Testis (tissue), 5 donors: ENCODE measurements at places on chromosomes 5 and 9.

- H3K27me3 ChIP-seq = no peaks in the 10 kb centered on the region
- H3K4me3 ChIP-seq = no peak overlapping the region
- no peak for DNase-seq
- no peaks in the 10 kb centered on the region for H3K4me1 ChIP-seq
- H3K36me3 ChIP-seq = no peaks in the 10 kb centered on the region
These were observed 8.9 kb upstream of the AIF1L start for GRCh38 chr9:131087354-131087893.

DNA sequence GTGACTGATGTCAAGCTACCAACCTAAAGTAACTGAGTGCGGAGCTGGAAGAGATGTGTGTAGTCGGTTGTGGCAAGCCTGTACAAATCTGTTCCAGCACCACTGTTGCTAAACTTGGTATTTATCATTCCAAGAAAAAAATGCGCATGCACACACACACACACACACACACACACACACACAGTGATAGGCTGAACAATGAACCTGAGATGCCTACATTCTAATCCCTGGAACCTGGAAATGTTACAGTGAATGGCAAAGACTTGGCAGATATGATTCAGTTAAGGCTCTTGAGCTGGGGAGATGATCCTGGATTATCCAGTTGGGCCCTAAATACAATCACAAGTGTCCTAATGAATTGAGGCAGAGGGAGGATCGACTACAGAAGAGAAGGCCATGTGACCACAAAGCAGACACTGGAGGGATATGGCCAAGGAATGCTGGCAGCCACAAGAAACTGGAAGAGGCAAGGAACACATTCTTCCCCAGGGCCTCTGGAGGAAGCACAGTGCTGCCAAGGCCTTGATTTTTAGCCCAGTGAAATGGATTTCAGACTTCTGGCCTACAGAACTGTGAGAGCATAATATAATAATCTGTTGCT is 49.7 kb upstream of the LHFPL2 start:
- no peak overlapping the region for H3K4me3 ChIP-seq
- H3K27me3 ChIP-seq = no peaks in the 10 kb centered on the region
- peak; percentile 31 for DNase-seq
- H3K36me3 ChIP-seq = no peaks in the 10 kb centered on the region

GRCh38 chr9:99052815-99053715 is 51.8 kb upstream of the TGFBR1 start:
- H3K36me3 ChIP-seq = no peaks in the 10 kb centered on the region
- H3K4me3 ChIP-seq = no peak overlapping the region
- no peak overlapping the region for H3K27ac ChIP-seq
- no peak for DNase-seq

- no peak overlapping the region for H3K27ac ChIP-seq
- DNase-seq = no peak
- H3K4me1 ChIP-seq = no peaks in the 10 kb centered on the region
- H3K36me3 ChIP-seq = no peaks in the 10 kb centered on the region
- H3K27me3 ChIP-seq = no peaks in the 10 kb centered on the region
These were observed 18.6 kb downstream of the BAAT start for GRCh38 chr9:101366038-101366756.

- H3K36me3 ChIP-seq = no peaks in the 10 kb centered on the region
- H3K4me1 ChIP-seq = no peaks in the 10 kb centered on the region
- no peaks in the 10 kb centered on the region for H3K27me3 ChIP-seq
- H3K27ac ChIP-seq = no peak overlapping the region
These were observed 31.5 kb upstream of the FREM1 start for GRCh38 chr9:14941501-14942405.

DNA sequence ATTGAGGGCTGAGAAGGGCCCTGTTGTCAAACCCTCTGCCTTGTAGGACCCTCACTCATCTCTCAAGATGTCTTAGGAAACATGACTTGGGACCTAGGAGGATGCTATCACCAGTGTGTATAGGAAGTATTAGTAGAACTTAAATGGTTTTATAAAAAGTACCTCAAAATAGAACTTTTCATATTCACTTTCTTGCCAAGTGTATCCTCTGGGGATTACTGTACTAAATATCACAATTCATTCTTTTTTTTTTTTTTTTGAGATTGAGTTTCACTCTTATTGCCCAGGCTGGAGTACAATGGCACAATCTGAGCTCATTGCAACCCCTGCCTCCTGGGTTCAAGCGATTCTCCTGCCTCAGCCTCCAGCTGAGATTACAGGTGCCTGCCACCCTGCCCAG is 56.2 kb downstream of the ARHGEF28 start:
- H3K4me1 ChIP-seq = peaks cover 3% of the 10 kb centered on the region
- H3K36me3 ChIP-seq = no peaks in the 10 kb centered on the region
- H3K27ac ChIP-seq = no peak overlapping the region
- DNase-seq = no peak

DNA sequence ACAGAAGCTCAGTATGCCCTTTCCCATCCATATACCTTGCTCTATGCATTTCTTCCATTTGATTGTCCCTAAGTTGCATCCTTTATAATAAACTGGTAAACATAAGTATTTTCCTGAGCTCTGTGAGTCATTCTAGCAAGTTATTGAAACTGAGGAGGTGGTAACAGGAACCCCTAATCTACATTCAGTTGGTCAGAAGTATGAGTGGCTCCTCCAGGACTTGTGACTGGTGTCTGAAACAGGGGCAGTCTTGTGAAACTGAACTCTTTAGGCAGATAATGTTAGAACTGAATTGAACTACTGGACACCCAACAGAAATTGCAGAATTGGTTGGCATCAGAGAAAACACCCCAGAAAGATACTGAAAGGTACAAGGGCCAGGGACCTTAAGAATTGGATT is 133.1 kb upstream of the POU5F2 start:
- H3K4me1 ChIP-seq = no peaks in the 10 kb centered on the region
- H3K27me3 ChIP-seq = no peaks in the 10 kb centered on the region
- no peak overlapping the region for H3K4me3 ChIP-seq
- DNase-seq = no peak

DNA sequence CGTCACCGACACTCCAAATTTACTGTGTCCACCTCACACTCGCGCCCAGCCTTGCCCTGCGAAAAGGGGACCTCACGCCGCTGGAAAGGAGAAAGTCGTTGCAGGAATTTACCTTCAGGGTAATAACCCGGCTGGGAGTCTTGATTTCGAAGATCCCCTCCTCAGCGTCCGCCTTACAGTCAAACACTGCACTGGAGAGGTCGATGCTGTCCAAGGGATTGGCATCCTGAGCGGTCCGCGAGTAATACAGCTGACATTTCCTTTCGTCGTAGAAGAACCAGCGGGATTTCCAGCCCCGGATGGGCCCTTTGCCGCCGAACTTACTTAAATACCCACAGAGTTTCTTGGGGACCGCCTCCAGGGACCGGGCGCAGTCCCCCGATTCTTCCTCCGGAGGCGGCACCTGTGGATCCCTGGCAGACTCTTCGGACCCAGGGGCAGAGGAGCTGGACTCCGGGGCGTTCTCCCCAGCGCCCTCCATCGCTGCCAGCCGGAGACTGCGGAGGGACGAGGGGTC is 330 bp downstream of the TBC1D2 start:
- H3K4me3 ChIP-seq = peak overlapping the region; percentile 91
- peak overlapping the region; percentile 96 for H3K27ac ChIP-seq
- peaks cover 4% of the 10 kb centered on the region for H3K4me1 ChIP-seq
- DNase-seq = peak; percentile 37
- H3K36me3 ChIP-seq = no peaks in the 10 kb centered on the region
- no peaks in the 10 kb centered on the region for H3K27me3 ChIP-seq

DNA sequence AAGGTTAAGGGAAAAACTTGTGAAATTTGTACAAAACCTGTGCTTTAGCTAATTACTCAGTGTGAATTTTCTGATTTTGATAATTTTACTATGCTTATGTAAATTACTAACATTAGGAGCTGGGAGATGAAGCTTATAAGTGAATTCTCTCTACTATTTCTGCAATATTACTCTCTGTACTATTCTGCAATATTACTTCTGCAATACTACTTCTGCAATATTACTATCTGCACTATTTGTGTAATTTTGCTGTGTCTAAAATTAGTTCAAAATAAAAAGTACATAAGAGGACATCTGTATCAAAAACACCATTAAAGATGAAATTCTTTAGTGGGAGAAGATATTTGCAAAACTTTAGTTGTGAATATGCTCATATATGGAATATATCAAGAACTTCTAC is 62.9 kb downstream of the C9 start:
- H3K4me3 ChIP-seq = no peak overlapping the region
- no peaks in the 10 kb centered on the region for H3K27me3 ChIP-seq
- H3K27ac ChIP-seq = no peak overlapping the region
- no peak for DNase-seq

- no peaks in the 10 kb centered on the region for H3K4me1 ChIP-seq
- H3K27me3 ChIP-seq = no peaks in the 10 kb centered on the region
- no peak overlapping the region for H3K27ac ChIP-seq
- H3K36me3 ChIP-seq = no peaks in the 10 kb centered on the region
- H3K4me3 ChIP-seq = no peak overlapping the region
These were observed 21.5 kb downstream of the SMIM23 start for GRCh38 chr5:171806976-171807747.

DNA sequence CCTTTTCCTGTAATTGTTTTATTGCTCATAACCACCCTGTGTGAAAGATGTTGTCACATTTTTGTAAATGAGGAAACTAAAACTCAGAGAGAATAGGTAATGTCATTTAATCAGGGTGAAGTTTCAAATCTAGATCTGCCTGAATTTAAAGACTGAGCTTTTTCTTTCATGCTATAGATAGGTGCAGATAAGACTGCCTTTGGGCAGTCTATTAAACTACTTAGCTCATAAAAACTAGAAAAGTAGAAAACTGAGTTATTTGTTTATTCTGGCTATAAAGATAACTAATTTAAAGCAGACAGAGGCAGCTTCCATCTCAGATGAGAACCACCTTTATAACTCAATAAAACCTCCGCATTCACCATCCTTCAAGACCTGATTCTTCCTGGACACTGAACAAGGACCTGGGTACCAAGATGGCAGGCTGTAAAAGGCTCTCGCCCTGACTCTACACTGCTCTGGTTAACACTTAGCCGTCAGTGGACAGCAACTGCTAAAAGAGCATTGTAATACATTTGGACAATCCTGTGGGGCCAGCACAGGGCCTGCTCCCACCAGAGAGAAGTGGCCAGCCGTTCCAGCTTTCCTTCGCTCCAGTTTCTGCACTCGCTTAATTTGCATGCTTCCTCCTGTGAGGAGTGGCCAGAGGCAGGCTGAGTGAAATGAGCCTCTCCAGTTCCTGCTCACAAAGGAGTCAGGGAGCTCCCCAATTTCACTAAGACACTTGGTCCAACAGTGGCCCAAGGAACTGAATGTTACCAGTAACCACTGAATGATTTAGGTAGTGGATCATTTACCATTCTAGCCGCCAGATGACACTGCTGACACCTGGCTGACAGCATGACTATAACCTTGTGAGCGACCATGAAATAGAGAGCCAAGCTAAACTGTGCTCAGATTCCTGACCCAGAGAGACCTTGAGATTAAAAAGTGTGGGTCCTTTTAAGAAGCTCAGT is 566.4 kb downstream of the EFNA5 start:
- H3K36me3 ChIP-seq = no peaks in the 10 kb centered on the region
- no peak overlapping the region for H3K27ac ChIP-seq
- no peaks in the 10 kb centered on the region for H3K27me3 ChIP-seq
- H3K4me1 ChIP-seq = no peaks in the 10 kb centered on the region
- peak; percentile 16 for DNase-seq
- H3K4me3 ChIP-seq = no peak overlapping the region

- no peak overlapping the region for H3K4me3 ChIP-seq
- no peaks in the 10 kb centered on the region for H3K27me3 ChIP-seq
- DNase-seq = no peak
- H3K27ac ChIP-seq = no peak overlapping the region
- H3K36me3 ChIP-seq = no peaks in the 10 kb centered on the region
- no peaks in the 10 kb centered on the region for H3K4me1 ChIP-seq
These were observed 19.1 kb downstream of the MRPL36 start for GRCh38 chr5:1780614-1780930.

GRCh38 chr5:160479926-160480325 is 58.3 kb downstream of the PTTG1 start:
- DNase-seq = no peak
- H3K36me3 ChIP-seq = no peaks in the 10 kb centered on the region
- H3K27ac ChIP-seq = no peak overlapping the region
- H3K4me1 ChIP-seq = no peaks in the 10 kb centered on the region
- no peak overlapping the region for H3K4me3 ChIP-seq
